ENCODE measurements at places on chromosomes 2 and 18.

DNA sequence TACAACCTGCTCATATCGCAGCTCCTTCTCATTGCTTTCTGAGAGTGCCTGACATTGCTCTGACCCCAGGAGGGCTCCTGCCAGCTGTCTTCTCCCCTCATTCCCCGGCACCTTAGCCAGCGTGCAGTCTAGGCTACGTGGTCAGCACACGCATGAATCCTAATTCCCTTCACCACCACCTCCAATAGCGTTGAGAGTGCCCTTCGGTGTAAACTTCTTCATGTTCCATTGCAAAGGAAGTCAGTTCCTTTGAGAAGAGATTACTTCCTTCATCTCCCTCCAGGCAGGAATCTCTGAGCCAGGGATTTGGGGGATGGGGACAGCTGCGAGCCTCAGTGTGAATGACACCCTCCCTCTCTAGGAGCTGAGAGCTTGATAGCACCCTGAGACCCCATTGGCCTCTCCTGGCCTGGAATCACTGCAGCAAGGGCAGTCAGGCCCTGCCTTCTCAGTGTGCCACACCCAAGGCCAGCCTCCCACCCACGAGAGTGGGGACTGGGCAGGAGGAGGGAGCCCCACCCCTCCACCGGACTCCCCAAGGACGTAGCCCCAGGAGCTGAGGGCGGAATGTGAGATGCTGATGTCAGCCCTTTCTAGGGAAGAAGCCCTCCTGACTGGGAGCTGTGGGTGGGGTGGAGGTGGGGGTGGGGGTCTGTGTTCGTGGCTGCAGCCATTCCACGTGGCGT, 53.4 kb downstream of the SLC66A2 start:
- DNase-seq: no peak

- DNase-seq: no peak
Observed at GRCh38 chr2:144470816-144471215, 49.1 kb downstream of the ZEB2 start.

- no peak for DNase-seq
Observed at GRCh38 chr2:64538764-64539433, 14.8 kb downstream of the AFTPH start.

- no peak for DNase-seq
Observed at GRCh38 chr2:64591188-64591587, 62.5 kb downstream of the SERTAD2 start.

- no peak for DNase-seq
Observed at GRCh38 chr2:84856787-84857186, 24.1 kb downstream of the TRABD2A start.

- peak; percentile 23 for DNase-seq
Observed at GRCh38 chr2:54085069-54085468, 30.3 kb upstream of the ACYP2 start.

GRCh38 chr2:83481436-83481835, 977.6 kb downstream of the SUCLG1 start:
- no peak for DNase-seq

DNA sequence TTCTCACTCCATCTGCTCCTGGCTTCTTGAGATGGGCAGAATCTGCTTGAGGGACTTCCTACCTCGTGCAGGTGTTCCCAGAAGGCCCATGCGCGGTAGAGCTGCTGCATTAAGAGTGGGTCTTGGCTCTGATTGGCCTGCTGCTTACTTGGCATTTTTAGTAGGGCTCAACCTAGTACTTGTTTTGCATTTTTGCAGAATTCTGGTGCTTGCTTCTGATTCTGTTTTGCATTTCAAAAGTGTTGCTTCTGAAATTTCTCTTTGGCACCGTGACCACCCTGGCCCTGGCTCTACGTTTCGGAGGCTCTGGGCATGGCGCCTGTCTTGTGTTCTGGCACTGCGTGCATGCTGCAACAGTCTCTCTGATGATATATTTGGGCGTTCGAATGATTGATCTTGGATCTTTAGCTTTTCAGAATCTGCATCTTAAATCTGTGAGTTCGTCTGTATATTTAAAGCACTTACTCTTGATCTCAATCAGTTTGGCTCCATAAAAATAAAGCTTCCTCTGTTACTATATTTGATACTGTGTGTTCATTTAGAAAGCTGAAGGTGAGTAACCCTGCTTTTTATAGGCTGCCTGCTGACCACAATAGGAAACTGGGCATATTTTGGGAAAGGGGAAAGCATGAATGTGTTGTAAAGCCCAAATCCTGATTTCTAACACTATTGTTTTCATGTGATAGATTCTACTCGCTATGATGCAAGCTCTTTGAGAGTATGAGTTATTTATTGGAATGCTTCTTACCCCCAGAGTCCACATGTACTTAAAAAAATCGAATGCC, 22.2 kb downstream of the EFR3B start:
- DNase-seq: peak; percentile 28

DNA sequence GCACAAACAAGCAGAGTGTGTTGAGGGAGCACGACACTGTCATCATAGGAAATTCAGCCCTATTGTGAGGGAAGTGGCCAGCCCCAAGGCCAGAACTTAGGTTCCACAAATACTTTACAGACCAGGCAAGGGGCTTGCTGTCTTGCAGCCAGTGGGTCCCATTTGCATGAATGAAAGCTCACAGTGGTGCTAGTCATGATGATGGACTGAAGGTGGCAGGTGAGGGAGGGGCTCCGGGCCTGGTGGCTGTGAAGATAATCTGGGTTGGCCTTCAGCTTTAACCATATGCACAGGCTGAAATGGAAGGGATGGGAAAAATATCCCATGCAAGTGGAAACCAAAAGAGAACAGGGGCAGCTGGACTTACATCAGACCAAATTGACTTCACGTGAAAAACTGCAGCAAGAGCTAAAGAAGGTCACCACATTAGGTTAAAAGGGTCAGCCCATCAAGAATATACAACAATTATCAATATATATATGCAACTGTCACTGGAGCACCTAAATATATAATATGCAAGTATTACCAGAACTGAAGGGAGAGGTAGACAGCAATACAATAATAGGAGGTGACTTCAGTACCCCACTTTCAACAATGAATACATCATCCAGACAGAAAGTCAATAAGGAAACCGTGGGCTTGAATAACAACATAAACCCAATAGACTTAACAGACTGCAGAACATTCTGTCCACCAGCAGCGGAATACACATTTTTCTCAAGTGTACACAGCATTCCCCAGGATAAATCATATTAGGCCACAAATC, 39.6 kb downstream of the DCDC2C start:
- DNase-seq: no peak

DNA sequence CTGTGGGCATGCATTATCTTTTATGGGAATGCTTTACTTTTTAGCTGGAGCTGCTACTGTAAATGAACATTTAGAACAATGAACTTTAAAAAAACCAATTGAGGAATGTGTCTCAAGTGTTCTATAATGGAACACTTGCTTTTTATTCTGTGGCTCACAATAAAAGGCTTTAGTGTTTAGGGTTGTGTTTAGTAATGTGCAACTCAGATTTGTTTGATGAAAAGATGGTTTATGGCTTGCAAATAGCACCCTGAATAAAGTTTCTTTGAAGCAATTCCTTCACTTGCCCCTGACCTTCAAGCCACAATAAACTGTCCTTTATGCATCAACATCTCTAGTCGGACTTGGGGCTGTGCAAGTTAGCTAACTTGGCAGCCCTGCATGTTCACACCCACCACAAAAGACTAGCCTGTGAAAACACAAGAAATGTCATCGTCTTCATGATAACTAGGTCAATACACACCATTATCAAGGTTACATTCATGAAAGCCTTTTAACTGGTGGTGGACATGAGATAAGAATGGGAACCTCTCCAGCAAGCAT, 98.7 kb downstream of the MYO1B start:
- DNase-seq: no peak

DNA sequence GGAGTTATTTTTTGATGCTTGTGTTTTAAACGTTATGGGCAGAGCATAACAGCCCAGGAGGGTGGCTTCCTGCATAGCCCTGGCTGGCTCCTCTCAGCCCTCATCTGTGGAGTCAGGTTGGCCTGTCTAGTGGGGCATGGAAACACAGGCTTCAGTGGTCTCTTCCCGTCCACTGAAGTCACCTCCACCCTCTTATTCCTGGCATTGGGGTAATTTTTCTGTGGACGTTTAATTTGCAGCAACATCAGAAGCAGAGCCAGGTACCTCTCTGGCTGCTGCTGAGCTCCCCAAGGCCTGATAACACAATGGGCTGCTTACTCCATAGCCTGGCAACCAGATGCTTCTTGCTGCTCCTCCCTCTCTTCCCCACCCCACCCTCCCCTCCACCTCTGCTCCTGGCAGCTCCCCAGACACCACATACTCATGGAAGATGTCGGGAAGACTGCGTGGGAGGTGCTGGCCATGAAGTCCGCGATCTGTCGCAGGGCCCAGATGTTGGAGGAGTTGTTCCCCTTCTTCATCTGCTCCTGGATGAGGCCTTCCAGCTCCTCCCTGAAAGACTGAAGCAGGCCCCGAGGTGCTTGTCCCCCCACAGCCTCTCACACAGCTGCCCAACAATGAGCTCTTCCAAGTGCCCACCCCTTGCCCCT, 64.0 kb downstream of the ADD2 start:
- no peak for DNase-seq

DNA sequence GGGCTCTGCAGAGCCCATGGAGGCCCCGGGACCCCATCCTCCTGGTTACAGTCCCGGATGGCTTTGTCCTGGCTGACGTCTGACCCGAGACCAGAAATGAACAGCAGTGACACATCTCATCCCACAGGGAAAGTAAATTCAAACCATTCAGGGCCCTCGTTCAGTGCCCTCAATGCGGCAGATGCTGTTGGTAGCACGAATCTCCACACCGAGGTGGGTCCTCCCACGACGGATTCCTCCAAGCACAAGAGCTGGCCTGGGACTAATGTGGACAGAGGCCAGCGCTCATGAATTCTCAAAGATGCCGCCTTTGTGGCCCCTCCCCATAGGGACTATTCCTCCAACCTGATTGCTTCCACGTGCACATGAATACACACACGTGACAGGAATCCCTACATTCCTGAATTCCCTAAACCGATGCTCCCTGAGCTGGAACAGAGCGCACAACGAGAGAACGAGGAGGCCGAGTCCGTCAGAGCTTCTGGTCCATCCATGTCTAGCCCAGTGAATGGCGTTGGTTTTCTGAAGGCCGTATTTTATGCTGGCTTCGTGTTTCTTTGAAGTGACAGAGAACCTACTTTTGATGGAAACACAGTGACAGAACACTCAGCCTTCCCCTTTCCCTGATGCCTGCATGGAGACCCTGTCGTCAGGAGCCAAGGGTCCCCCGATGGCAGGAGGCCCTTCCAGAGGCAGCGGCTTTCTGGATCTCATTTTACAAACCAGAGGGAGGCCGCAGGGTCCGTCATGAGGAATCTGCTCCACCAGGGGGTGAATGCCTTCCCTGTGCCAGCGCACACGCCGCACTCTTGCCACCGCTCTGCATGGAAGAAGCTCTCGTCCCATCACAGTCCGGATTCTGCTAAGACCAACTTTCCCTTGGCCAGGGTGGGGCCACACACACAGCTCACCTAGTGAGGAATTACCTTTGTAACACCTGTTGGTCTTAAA, 64.3 kb upstream of the SNTG2 start:
- no peak for DNase-seq

DNA sequence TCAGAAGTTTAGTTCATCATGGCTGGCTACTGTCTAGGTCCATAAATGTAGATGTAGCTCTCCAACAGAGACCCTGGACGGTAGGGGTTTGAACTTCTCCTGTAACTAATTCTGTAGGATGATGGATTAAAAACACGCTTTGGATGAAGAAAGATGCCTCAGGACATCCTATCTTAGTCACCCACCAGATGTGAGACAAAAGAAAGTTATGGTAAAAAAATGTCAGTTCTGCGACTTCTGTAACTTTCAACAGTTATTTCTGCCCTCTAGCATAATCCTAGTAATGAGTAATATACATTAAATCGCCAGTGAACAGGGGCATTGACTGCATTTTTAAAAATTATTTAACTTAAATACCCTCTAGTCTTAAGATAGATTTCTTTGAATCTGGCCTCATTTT, 210.1 kb upstream of the LRATD1 start:
- no peak for DNase-seq

DNA sequence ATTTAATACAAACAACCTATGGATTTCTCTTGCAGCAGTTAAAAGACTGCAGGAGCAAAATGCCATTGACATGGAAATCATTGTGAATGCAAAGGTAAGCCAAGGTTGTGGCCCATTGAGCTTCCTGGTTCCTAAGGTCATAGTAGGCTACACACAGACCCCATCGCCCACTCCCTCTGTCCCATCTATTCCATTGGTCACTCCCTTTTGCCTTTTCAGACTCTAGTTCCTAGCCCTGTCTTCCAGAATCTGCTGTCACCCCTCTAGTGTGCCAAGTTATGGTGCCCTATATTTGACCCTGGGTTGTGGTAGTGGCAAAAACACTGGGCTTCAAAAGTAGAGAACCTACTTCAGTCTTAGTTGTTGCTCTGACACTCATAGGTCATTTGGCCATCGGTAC, 44.7 kb downstream of the UGP2 start:
- no peak for DNase-seq

- no peak for DNase-seq
Observed at GRCh38 chr2:222025881-222026271, 272.9 kb downstream of the PAX3 start.

- DNase-seq: no peak
Observed at GRCh38 chr2:197677483-197677882, 2.1 kb upstream of the RFTN2 start.

- DNase-seq: no peak
Observed at GRCh38 chr2:206700156-206700555, 18.0 kb downstream of the DYTN start.

GRCh38 chr18:12883372-12883683, 709 bp downstream of the PTPN2 start:
- no peak for DNase-seq

DNA sequence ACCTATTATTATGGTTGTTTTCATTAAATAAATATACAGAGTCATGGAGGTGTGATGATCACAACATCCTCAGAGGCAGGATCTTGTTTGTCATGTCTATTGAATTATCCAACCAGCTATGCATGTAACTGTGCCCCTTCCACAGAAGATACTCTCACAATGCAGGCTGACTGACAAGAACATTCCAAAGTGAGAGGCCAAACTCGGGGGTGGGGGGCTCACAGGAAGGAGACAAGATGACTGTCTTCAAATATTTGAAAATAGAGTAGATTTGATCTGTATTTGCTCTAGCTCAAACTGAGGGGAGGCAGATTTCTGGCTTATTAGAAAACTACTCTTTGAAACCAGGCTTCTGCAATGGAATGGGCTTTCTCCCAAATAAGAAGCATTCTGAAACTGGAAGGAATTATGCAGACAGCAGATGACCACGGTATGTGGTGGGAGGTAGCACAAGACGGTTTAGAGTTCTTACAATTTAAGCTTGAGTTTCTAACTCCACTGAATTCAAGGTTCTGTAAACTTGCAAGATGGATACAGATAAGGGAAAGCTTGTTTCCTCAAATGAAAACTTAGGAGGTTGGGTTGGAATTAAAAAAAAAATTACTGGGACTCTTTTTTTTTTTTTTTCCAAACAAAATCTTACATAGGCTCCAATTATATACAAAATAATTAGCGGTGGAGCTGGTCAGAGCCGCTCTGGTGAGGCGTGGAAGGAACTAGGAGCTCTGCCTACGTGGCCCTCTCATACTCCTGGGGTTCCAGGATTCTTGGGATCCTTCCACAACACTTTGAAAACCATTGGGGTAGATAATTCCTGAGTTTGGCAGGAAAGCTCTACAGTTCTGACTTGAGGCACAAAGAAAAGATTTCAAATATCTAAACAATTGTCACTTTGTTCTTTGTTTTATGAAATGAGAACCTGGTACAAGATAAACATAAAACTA, 79.3 kb downstream of the PLA2R1 start:
- DNase-seq: no peak
